ENCODE measurements at places on chromosomes 7 and 10.

DNA sequence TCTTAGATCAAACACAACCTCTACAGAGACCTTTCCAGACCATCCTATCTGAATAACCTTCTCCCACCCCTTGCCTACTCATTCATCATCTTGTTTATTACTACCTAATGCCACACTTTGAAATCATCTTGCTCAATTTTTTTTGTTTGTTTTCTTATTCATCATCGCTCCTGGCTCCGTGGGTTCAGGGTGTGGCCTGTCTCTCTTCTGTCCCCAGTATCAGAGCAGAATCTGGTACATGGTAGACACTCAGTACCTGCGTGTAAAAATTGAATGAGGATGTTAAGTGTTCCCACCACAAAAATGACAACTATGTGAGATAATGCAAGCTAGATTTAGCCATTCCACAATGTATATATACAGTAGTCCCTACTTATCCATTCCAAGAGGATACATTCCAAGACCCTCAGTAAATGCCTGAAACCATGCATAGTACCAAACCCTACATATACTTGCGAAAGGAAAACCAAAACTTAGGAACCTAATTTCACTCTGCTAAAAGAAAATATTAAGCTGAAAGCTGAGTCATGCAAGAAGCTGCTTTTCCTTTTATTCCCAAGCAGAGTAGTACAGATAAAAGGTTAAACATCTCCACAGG is 72.1 kb upstream of the SEC61G start:
- no peak for DNase-seq

- DNase-seq, result no peak
These were observed 254.2 kb downstream of the COBL start for GRCh38 chr7:51062222-51062987.

- DNase-seq, result no peak
These were observed 148.4 kb downstream of the PLXDC2 start for GRCh38 chr10:19964625-19965024.

DNA sequence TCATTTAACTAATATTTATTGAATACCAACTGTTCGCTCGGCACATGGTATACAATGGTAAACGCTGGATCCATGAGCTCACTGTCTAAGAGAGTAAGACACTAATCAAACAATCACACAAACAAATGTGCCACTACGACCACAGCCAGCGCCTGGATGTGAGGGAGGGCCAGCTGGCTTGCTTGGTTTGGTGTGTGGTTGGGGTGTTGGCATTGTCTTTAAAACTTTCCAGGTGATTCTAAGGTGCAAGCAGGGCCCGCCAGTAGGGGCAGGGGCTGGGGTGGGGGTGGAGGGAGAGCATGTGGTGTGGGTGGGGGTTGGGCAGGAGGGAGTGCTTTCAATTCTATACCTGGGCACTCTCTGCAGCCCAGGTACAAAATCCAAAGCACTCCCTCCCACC is 31.6 kb downstream of the ADRA2A start:
- DNase-seq, result no peak

- DNase-seq, result no peak
These were observed 521.1 kb downstream of the GATA3 start for GRCh38 chr10:8575620-8576019.

- DNase-seq, result no peak
These were observed 83.5 kb upstream of the DDC start for GRCh38 chr7:50648570-50649169.

- no peak for DNase-seq
These were observed 57.8 kb downstream of the ZRANB1 start for GRCh38 chr10:124999433-125000365.

GRCh38 chr7:27434756-27435400 is 192.3 kb downstream of the EVX1 start:
- no peak for DNase-seq

DNA sequence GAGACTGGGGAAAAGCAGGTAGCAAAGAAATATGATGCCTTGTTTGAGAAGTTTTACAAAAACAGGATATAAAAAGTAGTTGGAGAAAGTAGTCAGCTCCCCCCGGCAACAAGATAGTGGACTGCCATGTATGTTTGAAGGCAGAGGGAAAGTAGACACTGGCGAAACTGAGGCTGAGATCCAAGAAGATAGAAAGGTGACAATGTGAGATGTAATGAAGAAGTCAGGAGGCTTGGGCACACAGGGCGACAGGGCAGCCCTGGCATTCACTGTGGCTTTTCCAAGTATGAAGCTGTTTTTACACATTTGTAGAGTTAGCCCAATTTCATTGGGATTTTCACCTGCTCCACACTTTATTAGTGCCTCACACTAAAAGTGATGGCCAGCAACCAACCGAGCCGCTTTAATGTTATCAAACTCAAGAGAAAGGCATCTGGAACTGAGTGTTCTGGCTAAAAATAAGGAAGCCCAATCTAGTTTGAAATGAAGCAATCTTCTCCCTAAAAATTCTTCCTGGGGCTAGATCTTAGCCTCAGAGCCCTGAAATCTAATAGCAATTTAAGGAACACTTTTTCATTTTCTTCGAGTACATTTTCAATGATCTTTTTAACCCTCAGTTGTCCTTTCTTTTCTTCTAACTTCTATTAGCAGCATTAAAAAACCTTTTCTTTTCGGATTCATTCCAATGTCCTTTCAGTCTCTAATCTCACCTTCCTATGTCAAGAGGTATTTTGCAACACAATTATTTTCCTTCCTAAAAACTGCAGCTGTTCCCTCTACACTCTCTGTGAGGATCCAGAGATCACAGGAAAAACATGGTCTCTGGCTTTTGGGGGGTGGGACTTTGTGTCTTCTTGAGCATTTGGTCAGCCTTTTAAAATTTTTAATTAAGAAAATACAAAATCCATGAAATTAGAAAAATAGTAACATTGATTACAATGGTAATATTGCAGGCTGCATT is 108.0 kb downstream of the RNLS start:
- no peak for DNase-seq

GRCh38 chr7:30057741-30058140 is 29.5 kb downstream of the PLEKHA8 start:
- no peak for DNase-seq

Data from naive thymus-derived CD4-positive, alpha-beta T cell (primary cell).